ENCODE measurements at places on chromosomes 13 and 19.

GRCh38 chr13:79435561-79435990 lies 29.5 kb upstream of the RBM26 start:
- peak; percentile 84 for DNase-seq

- peak; percentile 71 for DNase-seq
Measured at GRCh38 chr19:47790398-47790814, 11.9 kb downstream of the SELENOW start.

- DNase-seq = no peak
Measured at GRCh38 chr13:69601661-69602060, 506.0 kb upstream of the ATXN8OS start.

- DNase-seq = no peak
Measured at GRCh38 chr19:29318581-29318980, 105.6 kb upstream of the UQCRFS1 start.

- no peak for DNase-seq
Measured at GRCh38 chr13:30567072-30567471, 50.6 kb upstream of the USPL1 start.

- no peak for DNase-seq
Measured at GRCh38 chr19:43895727-43896308, 39.3 kb downstream of the ZNF45 start.

DNA sequence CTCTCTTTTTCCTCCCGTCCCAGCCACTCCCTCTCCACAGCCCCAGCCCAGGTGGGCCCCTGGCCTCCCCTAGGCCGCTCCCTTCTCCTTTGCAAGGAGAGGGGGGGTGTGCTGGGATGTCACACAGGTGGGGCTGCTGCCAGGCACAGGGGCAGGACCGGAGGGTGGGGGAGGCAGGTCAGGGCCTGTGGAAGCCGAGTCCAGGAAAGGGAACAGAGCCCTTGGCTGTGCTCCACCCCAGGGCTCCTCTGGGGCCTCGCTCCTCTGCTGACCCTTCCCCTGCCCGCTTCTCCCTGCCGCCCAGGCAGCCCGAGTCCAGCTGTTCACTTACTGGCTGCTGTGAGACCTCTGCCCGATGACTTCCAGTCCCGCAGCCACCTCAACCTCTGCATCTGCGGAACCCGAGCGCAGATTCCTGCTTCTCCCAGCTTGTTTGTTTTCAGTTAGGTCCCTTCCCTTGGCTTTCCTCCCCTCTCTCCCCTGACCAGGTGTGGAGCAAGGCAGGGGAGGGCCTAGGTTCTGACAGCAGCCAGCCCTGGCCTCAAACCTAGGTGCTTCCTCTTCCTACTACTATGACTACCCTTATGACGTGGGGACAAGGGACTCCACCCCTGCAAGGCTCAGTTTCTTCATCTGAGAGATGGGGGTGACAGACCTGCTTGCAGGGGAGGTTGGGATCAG lies 850 bp upstream of the KLK11 start:
- no peak for DNase-seq

DNA sequence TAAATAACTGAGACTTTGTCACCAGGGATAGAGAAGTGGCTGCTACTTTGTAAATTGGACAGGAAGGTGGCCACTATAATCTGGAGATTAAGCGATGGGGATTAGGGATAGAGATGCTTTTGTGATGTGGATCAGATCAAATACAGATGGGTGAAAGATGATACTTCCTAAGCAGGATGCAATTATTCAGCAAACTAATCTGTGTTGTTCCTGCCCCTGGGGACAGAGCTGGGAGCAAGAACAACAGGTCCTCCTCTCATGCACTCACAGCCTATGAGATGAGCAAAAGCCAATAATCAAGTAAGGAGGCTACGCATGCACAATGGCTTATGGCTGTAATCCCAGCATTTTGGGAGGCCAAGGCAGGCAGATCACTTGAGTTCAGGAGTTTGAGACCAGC lies 4.6 kb downstream of the RGL3 start:
- DNase-seq = no peak

DNA sequence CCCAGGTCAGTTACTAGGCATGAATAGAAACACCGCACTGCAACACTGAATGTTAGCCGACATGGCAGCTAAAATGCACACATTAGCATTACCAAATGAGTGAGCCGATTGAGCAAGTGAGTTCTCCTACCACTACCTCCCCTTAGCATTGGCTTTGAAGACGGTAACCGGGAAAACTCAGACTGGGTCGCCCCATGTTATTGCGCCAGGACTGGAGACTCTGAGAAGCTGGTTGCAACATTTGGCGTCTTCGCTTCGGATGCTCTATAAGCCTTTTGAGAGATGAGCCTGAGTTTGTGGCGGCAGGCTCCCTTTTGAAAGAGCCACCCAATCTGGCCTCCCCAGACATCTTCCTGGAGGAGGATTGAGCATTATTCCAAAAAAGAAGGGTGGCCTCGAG lies 68.5 kb upstream of the POMP start:
- DNase-seq = no peak

All from EL (cell line).